ENCODE measurements at places on chromosomes 6 and 20.

DNA sequence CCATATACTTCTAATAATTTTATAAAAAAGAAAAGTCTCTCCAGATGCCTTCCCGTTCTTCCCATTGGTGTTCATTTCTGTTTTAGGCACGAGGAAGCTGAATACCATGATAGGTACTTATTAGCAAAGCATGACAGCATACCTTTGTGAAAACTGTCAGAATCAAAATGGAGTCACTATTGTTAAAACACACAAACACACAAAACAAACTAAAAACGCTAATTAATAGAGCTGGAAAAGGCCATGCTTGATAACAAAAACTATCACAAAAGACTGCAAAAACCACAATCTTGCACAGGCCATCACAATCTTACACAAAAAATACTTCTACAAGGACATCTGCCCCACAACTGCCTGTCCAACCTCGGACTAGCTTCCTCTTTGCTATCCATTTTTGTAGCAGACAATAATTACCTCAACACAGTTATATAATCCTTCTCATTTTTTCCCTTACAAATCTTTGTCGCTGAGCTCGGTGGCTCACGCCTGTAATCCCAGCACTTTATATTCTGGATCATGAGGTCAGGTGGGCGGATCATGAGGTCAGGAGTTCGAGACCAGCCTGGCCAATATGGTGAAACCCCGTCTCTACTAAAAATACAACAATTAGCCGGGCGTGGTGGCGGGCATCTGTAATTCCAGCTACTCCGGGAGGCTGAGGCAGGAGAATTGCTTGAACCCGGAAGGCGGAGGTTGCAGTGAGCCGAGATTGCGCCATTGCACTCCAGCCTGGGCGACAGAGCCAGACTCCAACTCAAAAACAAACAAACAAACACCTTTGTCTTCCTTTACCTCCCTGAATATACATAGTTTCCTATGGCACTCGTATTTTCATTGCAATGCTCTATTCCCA lies 3.2 kb upstream of the ABT1 start:
- no peak for DNase-seq

GRCh38 chr6:80196906-80197305 lies 90.4 kb downstream of the BCKDHB start:
- no peak for DNase-seq

DNA sequence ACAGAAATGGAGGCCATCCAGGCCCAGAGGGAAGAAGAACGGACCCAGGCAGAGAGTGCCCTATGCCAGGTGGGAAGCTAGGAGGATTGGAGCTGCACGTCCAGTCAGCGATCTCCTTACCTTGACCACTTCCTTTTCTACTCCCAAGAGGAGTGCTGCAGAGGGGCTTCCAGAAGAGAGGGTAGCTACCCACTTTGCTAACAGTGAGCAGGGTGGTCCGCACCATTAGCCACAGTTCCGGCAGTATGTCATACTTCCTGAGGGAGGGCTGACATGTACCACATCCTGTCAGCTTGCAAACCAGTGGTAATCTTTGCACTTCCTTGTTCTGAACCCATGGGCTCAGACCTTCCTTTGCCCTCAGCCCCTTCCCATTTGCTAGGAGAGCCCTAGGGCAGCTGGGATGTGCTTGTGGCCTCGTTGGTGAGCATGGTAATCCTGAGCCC lies 35.4 kb downstream of the CEP250 start:
- DNase-seq, result peak; percentile 18

DNA sequence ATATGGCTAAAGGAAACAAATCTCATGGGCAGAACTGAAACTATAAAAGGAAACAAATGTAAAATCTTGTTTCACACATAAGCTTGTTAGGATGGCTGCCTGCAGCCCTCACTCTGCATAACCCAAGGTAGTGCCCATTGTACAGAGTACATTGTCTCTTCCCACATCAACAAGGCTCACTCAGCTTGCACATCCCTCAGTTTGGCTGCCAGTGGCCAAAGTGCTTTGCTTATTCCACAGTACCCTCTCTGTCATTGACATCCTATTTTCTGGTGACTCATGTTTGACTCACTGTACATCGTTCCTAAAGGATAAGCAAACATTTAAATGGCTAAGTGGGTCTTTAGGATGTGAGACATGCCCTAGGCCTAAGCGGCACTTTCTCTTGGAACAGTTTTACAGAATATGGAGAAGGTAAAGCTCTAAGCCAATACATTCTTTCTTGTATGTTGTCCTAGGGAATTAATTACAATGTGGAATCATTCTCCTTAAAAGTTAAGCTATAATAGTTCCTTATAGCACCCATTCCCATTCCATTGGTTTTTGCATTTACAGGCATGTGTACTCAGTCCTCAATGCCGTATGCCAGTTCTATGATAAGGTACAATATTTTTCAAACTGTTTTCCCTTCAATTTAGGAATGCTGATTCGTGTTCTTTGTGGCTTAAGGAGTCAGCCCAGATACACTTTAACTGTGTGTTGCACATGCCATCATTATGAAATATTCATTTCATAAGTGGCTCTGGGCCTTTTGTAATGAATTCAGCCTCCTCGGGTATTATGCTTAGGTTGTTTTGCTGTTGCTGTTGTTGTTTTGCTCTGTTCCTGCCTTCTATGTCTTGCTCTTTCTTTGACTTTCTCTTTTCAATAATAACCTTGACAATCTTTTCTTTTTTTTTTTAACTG lies 5.5 kb downstream of the ANKEF1 start:
- no peak for DNase-seq

DNA sequence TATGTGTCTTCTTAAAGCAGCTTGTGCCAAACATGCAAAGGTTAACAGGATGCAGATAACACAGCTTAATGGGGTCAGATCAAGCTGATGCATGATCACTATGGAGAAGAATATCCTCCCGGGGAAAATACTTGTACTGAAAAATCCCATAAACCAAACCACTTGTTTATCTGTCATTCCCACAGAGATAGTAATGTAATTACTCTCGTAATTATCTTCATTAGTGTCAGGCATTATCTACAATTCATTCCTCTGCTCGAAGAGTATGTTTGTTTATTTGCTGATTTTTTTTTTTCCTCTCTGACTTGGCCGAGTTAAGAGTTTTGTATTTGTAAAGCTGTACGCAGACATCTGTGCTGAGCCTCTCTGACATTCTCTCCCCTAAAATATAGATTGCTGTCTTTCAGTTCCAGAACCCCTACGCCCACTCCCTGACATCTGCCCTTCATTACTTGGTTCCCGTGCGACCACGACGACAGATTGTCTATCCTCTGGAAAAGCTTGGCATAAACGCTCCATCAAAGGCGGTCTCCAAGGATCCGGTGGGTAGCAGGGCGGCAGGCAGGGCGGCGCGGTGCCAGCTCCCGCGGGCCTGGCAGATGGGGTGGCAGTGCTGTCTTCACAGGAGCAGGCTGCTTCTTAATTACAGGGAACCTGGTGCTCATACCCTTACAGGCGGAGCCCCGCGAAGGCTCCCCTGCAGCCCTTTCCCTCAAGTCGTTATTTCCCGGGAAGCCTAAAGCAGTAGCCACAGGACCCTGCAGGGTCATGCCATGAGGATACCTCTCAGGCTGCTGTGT lies 147.2 kb downstream of the CFAP61 start:
- no peak for DNase-seq

DNA sequence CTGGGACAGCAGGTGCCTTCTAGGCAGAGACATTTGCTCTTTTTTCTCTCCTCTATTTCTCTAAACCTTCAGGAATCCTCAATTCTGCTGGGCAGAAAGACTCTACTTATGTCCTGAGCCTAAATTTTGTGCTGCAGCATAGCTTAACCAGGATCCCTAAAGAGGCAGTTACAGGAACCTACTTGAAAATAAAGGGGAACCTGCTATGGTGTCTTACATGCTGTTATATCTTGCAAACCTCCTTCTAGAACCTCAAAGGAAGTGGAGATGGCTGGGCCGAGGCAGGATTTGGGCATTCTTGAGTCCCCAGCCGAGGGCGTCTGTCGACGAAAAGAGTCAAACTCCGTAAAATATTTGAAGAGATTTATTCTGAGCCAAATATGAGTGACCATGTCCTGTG lies 17.1 kb upstream of the GMNN start:
- DNase-seq, result no peak

All from stimulated activated CD4-positive, alpha-beta T cell treated with anti-CD3 and anti-CD28 coated beads, TNF-alpha, amount 100 ng/mL, for 1 hour (primary cell).